ENCODE measurements at places on chromosomes 6 and 20.

DNA sequence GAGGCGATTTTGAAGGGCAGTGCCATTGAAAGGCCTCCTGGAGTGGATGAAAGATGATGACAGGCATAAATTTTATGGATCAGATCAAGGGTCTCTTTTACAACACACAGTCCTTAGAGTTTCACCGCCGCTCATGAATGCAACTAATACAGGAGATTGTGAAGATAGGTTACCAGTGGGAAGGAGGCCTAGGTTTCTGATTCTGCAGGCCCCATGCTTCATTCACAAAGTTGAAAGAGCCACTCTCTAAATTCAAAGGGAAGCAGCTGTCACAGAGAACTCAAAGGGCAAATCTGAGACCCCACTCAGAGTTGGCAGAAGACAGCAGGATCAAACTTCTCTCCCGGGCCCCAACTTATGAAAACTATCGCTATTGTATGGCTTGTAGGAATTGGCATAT is 137.6 kb downstream of the MAP3K7 start:
- DNase-seq, result no peak

DNA sequence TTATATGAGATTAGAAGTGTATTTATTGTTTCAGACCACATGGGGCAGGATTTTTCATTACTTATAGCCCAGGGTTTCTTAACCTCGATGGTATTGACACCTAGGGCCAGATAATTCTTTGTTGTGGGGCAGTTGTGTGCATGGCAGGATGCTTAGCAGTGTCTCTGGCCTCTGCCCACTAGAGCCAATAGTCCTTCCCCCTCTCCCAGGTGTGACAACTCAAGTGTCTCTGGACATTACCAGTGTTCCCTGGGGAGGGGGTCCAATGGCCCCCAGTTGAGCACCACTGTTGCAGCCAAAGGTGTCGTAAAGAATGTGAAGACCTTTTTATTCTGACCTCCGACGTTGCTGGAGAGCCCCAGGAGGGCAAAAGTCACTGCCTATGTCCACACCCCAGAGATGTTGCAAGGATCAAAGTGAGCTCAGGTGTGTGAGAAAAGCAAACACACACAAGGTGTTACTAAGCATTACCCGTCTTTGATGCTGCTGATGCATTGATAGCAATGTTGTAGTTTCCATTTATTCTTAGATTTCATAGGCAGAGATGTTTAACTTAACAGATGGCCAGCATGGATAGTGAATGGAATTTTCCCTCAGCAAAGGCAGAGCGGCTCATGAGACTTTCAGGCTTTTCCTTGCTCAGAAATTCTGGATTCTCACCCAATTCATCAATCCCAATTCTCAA is 22.2 kb downstream of the BANF2 start:
- DNase-seq, result no peak

GRCh38 chr20:22663528-22664025 is 79.2 kb upstream of the FOXA2 start:
- DNase-seq, result no peak

DNA sequence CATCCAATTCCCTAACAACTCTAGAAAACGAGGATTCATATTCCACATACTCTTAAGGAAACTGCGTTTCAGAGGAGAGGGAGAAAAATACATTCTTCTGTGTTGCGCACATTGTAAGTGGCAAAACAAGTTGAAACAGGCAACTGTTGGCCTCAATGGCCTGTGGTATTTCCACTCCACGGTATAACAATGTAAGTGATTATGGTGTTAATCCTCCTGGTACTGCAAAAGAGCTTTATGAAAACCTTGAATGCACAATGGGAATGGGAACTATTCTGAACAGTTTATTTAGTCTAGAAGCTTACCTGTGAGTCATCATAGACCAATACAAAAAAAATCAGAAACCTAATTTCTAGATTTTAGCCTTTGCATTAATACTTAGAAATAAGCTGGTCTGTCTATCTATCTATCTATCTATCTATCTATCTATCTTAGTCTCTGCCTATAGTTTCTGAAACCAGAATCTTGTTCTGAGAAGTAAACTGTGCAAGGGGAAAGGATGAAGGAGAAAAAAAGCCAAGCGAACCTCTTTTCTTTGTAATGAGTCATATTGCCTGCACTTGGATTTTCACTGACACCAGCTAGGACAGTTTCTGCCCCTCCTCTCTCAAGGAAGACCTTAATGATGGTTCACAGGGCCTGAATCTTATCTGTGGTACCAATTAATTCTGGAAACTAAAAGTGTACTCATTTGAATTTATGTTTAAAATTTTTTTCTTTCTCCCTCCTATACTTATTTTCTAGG is 101.5 kb downstream of the RNF144B start:
- no peak for DNase-seq

DNA sequence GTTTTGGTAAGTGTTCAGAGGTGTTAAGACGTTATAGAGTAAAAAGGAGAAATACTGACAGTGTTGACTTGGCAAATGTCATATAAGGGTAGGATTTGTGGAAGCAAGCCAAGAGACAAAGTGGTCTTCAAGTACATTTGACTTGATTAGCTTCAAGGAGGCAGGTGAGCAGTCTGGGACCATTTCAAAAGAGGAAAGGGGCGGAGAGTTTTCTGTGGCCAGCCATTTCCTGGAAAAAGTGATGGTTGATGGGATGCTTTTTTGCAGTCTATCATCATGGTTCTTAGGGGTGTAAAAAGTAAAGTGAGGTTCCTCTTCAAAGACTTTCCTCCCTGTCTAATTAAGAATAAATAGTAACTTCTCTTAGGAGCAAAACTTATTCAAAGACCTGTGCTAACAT is 28.7 kb downstream of the FKBP1A start:
- DNase-seq, result no peak

DNA sequence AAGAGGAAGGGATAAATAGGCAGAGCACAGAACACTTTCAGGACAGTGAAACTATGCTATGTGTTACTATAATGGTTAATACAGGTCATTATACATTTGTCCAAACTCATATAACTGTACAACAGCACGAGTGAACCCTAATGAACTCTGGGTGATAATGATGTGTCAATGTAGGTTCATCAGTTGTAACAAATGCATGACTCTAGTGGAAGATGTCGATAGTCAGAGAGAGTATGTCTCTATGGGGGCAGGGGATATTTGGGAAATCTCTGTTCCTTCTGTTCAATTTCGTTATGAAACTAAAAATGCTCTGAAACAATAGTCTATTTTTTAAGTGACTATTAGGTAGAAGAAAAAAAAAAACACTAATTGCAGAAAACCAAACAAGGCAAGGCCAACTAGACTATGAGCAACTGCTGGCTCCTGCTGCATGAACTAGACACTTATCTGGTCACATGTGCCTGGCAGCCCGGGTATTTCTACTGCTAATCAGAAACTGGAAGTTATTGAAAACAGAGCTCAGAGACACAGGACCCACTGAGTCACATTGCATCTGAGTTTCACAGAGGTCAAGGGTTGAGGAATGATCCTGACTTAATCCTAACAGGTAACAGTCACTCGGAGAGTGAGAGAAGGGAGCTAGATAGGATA is 97.9 kb downstream of the ISM1 start:
- DNase-seq, result no peak

DNA sequence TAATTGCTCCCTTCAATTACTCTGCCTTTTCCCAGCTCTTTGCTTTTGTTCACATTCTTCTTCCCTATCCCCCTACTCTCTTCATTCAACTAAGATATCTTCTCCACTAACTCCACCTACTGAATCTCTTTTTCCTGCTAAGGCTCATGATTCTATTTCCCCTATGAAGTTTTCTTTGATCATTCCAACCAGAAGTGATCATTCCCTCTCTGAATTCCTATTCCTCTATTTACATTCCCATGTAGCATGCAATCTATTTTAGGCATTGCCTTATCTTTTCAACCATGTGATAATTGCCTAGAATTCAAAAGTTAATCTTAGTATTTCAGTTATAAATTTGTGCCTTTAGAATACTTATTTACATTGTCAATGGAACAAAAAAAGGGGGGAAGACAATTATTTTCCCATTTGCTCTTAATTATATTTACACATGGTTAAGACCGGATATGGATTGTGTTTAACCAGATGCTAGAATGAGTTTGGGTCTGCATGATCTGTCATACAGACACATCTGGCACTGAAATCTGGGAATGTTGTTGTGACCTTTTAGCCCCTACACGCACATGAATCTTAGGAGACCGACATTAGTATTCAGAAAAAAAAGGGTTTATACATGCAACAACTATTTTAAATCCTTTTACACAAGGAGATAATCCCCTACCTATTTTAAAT is 20.8 kb downstream of the MOXD1 start:
- no peak for DNase-seq

DNA sequence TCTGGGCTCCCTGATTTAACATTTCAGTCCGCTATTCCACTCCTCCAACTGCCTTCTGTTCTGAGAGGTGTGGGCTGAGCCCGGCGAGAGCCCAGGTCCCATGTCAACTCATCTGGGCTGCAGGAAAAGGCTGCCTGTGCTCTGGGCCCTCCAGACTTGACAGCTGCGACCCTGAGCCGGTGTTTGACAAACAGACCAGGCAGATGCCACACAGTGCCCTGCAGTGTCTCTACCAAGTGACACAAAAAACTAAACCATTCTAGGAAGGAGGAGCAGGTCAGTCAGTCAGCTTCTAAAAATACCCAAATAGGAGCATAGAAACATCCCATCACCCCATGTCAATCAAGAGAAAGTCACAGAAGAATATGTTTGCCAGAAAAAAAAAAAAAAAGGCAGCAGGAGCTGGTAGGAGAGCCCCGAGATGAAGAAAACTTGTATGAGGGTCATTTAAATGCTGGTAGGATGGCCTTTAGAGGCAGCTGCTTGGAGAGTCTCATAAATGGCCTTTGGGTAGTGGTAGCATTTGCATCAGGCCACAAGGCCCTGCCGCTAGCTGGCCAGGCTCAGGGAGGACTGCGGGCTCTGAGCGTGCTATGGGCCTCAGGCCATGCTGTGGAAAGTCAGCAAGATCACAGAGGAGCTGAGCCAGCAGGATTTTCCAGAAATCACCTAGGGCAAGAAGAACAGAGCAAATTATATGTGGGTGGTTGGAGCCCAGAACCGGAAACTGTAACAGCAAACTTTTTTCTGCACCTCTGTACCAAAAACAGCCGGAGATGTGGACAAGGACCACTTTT is 36.6 kb upstream of the GFOD1 start:
- no peak for DNase-seq

GRCh38 chr6:1004885-1005630 is 306.8 kb upstream of the FOXQ1 start:
- no peak for DNase-seq

DNA sequence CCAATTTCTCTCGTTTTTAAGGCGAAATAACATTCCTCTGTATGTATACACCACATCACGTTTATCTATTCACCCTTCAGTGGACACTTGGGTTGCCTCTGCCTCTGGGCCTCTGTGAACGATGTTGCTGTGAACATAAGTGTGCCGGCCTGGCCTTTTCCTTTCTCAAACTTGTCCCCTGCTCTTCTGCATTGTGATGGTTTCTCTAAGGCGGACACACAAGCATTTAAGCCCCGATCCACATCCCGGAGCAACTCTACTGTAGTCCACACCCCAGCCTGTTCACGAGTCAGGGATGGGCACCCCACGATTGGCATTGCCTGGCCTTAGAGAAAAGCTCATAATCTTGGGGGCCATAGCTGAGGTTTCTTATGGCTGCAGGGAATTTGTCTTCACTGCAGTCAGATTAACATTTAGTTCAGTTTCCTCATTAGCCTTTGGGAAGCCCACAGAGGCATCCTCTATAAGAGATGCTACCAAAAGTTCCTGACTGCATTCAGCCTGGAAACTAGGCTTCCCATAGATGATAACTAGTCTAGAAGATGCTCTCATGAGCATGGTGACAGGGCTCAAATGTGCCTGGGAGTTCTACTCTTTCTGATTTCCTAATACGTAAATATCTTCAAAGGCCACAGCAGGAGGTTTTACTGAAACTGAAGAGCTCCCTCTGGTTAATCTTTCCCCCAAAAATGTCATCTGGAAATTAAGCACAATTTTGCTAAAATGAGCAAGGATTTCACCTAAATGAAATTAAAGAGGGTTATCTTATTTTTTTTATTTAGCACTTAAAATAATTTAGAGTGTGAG is 762 bp downstream of the ZC3H12D start:
- DNase-seq, result no peak

All from KBM-7 (cell line).